Esophagus squamous epithelium (tissue), 5 donors: ENCODE measurements at places on chromosomes 4 and X.

DNA sequence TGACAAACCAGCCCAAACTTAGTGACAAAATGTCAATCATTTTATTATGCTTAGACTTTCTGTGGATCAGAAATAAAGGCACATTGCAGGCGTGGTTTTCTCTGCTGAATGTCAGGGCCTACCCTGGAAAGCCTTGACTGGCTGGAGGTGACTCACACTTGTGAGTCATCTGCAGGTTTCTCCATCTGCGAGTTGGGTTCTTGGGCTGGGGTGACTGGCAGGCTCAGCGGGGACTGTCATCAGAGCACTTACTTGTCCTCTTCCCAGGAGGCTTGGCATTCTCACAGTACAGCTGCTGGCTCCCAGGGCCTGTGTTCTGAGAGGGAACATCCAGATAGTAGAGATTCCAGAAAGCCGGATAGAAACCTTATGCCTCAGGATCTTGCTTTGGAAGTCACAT, 153.8 kb upstream of the AGA start:
- no peak for DNase-seq

- DNase-seq: no peak
Observed at GRCh38 chr4:100981447-100982204, 365.7 kb downstream of the PPP3CA start.

- DNase-seq: no peak
Observed at GRCh38 chr4:600850-601515, 24.4 kb upstream of the PDE6B start.

GRCh38 chr4:183658362-183659028, 490 bp downstream of the RWDD4 start:
- DNase-seq: no peak

GRCh38 chr4:124203613-124204238, 508.8 kb downstream of the ANKRD50 start:
- no peak for DNase-seq

- DNase-seq: no peak
Observed at GRCh38 chr4:4852591-4853362, 6.7 kb upstream of the MSX1 start.

DNA sequence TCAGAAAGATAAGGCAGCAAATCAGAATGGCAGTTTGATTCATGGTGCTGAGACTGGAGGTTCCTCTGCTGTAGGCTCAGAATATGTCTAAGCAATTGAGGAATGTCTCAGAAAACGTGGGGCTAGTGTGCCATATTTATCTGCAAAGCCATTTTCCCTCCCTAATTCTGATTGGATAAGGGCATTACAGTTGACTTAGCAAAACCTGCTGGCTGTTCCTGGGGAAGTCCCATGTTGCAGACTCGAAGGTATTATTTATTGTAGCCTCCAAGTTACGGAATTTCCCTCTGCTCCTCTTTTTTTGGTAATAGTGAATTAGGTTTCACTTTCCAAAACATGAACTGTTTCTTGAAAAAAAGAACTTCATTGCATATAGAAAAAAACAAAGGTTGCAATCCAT, at the start of gene CXCL10:
Gene CXCL10, minus strand, starts transcription at position 109 of the 400 bp plus-strand sequence. Its CDS starts 66 bp downstream, at position 43.
- DNase-seq: no peak

DNA sequence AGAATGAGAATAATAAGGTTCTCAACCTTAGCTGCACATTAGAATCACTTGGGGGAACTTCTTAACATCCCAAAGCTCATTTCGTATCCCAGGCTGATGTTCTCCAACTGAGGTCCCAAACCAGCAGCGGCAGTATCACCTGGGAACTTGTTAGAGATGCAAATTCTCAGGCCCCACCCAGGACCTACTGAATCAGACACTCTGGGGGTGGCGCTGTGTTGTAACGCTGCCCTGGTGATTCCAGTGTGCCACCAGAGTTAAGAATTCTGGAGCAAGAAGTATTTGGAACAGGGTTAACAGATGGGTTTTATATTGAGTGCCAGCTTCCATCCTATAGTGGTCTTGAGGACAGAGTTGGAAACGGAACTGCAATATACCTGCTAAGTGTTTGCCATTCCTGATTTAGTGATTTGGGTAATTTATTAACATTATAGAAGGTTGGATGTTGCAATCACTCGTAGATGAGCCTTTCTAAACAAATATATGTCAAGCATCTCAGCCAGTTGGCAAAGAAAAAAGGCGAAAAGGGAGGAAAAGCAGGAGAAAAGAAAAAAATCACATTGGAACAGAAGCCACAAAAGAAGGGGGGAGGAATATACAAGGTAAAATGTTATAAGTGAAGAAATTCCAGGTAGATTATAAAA, 141.0 kb downstream of the ARX start:
- no peak for DNase-seq
